ENCODE measurements at places on chromosomes 12 and 14.
A peak's percentile ranks its signal among the peaks of the same experiment; 100 is the strongest.

- H3K27me3 ChIP-seq: no peaks in the 10 kb centered on the region
- H3K4me3 ChIP-seq: no peak overlapping the region
- H3K27ac ChIP-seq: no peak overlapping the region
- no peaks in the 10 kb centered on the region for H3K4me1 ChIP-seq
These were observed 67.8 kb downstream of the METTL25 start for GRCh38 chr12:82426081-82426480.

DNA sequence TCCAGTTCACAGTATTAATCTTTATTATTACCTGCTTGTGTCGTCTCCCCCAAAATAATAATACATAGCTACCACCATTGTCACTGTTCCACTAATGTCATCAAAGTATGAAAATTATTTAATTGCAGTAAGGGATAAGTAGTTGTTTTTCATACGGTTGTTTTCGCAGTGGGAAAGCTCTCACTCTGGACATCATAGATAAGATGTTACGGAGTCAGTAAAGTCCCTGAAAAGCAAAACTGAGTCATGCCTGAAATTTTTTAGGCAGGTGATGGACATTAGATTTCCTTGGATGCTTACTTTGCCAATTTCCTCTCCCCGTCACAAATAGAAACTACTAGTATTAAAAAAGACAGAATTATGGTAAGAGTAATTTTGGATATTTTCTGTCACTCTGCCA is 13.2 kb downstream of the PNP start:
- H3K27ac ChIP-seq: no peak overlapping the region
- peaks cover 22% of the 10 kb centered on the region for H3K36me3 ChIP-seq
- H3K27me3 ChIP-seq: no peaks in the 10 kb centered on the region
- DNase-seq: no peak
- H3K4me1 ChIP-seq: peaks cover 21% of the 10 kb centered on the region

- H3K4me1 ChIP-seq: no peaks in the 10 kb centered on the region
- DNase-seq: no peak
- no peak overlapping the region for H3K27ac ChIP-seq
- H3K4me3 ChIP-seq: no peak overlapping the region
- no peaks in the 10 kb centered on the region for H3K36me3 ChIP-seq
- no peaks in the 10 kb centered on the region for H3K27me3 ChIP-seq
These were observed 150.7 kb upstream of the C14orf180 start for GRCh38 chr14:104428860-104429259.

- peaks cover 11% of the 10 kb centered on the region for H3K36me3 ChIP-seq
- no peak overlapping the region for H3K27ac ChIP-seq
- H3K27me3 ChIP-seq: no peaks in the 10 kb centered on the region
- H3K4me1 ChIP-seq: peaks cover 21% of the 10 kb centered on the region
These were observed 4.8 kb downstream of the TXNDC16 start for GRCh38 chr14:52547526-52547925.

GRCh38 chr14:56082880-56083279 is 35.3 kb upstream of the PELI2 start:
- H3K4me1 ChIP-seq: no peaks in the 10 kb centered on the region
- H3K27me3 ChIP-seq: peaks cover 30% of the 10 kb centered on the region
- no peak overlapping the region for H3K4me3 ChIP-seq
- no peak for DNase-seq
- H3K36me3 ChIP-seq: no peaks in the 10 kb centered on the region

DNA sequence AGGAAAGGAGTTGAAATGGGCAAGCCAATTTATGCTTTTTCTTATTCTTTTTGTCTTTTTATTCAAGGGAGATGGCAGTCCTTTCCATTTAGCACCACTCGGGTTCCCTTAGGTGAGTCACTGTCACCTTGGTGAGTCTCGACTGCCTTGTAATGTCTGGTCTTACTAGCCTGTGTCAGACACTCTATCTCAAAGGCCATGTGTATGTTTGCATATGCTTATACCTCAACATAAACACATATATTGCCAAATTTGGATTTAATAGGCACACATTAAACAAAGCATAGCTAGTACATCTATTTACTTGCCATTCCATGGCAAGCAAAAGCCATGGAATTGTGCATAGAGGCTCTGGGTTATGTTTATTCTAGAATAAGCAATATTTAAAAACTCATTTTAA is 624.9 kb upstream of the FOXG1 start:
- H3K4me3 ChIP-seq: no peak overlapping the region
- no peaks in the 10 kb centered on the region for H3K36me3 ChIP-seq
- no peak for DNase-seq
- no peaks in the 10 kb centered on the region for H3K4me1 ChIP-seq
- H3K27me3 ChIP-seq: no peaks in the 10 kb centered on the region

DNA sequence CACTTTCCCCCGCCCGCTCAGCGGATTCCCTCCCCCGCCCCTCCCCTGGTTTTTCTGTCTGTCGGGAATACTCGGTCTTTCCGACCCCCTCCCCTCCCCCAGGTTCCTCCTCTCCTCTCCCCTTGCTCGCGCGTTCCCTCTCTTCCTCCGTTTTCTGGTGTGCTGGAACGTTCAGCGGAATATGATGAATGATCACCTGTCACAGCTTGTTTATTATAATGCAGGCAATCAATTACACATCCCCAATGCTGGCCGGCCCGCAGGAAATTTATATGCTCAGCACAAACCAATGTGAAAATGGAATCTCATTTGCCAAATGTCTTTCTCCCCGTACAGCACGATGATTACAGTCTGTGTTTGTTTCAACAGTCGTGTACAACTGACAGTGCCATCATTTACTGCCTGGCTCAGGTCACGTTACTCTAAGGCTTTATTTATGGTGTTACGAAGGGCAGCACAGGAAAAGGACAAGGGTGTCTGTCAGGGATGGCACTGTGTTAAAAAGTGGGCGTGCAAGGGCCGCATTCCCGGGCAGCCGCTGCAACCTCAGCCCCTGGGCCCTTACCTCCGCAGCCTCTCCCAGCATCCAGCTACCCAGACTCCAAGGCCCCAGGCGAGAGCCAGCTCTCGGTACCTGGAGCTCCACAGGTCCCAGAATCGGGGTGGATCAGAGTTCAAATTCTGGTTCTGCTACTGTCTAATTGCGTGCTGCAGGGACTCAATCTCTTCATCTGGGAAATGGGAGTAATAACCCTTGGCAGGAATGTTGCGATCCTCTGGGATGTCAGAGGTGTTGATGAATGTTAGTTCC is 24.7 kb upstream of the MAP1LC3B2 start:
- H3K4me3 ChIP-seq: peak overlapping the region; percentile 95
- peaks cover 29% of the 10 kb centered on the region for H3K4me1 ChIP-seq
- H3K27ac ChIP-seq: peak overlapping the region; percentile 63
- no peaks in the 10 kb centered on the region for H3K36me3 ChIP-seq

- H3K4me3 ChIP-seq: no peak overlapping the region
- no peak for DNase-seq
- H3K27ac ChIP-seq: no peak overlapping the region
- H3K27me3 ChIP-seq: peaks cover 9% of the 10 kb centered on the region
These were observed 4.4 kb upstream of the GALNT9 start for GRCh38 chr12:132333766-132334165.

Data from activated naive CD8-positive, alpha-beta T cell treated with anti-CD3 and anti-CD28 coated beads, Interleukin-2, amount 10 ng/mL, durations not matched to agents 7 days and 5 days (primary cell).